ENCODE measurements at places on chromosomes 5 and 9.

GRCh38 chr5:132826424-132827082 lies 3.9 kb downstream of the SHROOM1 start:
- DNase-seq: no peak

- DNase-seq: no peak
These were observed 70.4 kb upstream of the SIMC1 start for GRCh38 chr5:176167800-176168199.

GRCh38 chr9:110919050-110919435 lies 119.2 kb downstream of the LPAR1 start:
- no peak for DNase-seq

DNA sequence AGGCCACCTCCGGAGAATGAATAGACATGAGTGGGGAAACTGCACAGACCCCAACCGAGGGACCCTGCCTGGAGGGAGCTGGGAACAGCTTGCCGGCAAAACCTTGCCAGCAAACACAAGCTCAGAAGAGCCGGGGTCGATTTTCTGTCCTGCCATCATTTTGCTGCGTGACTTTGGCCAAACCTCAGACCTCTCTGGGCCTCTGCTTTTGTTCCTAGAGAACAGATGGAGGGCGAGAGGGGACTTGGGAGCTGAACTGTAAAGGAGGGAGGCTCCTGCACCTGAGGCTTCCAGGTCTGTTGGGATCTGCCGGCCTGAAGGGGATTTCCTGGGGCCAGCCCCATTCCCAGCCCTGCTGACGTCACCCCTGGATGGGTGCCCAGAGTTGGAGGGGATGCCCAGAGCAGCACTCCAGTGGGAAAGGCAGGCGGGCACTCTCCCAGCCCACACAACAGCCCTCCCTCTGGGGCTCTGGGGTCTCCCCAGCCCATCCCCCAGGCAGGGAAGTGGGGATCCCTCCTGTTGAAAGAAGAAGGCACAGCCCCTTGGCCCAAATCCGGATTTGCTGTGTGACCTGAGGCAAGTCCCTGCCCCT lies 40.4 kb upstream of the SYNPO start:
- no peak for DNase-seq

DNA sequence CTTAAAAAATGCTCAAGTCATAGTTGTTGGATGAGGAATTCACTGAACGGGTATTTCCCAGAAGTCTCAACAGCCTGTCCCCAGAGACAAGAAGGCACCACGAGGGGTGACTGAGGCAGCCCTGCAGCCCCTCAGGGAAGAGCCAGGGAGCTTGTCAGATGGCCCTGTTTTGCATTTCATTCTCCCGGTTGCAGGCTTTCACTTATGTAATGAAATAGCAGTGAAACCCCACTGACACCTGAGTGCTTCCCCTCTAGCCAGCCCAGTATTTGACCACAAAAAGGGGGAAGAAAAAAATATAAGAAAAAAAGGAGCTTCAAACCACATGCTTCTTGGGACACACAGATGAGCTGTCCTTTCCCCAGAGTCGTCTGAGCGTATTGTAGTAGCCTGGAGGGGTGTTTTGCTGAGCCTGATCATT lies 75.3 kb upstream of the IL12B start:
- no peak for DNase-seq

DNA sequence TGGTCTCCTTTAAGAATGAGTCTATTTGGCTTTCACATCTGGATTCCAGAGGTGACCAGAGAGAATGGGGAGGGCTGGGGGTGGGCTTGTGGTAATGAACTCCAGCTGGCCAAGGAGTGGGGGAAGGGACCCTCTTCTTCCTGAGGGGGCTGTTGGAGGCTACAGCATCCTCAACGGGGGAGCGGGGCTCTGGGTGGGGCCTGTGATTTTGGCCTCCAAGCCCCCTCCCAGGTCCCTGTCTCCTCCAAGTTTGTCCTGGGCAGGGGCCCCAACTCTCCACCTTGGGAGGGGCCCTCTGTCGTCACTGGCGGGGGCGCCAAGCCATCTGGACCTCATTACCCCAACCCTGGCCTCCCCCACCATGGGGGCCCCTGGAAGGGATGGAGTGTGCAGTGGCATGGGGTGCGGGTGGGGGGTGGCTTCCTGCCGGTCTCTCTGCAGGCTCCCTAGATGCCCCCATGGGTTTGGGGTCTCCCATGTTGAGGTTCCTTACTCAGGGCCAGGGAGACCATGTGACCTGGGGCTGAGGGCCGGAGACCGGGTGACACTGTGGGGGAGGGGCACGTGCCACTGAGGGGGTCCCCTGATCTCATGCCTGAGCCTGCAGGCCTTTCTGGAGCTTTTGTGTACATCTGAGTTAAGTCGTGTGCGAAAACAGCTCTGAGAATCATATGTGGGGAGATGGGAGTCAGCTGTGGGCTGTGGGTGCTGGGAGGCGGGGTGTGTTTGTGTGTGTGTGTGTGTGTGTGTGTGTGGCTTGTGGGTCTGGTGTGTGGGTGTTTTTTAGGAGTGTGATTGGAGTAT lies 32.4 kb downstream of the GOLGA2 start:
- no peak for DNase-seq

DNA sequence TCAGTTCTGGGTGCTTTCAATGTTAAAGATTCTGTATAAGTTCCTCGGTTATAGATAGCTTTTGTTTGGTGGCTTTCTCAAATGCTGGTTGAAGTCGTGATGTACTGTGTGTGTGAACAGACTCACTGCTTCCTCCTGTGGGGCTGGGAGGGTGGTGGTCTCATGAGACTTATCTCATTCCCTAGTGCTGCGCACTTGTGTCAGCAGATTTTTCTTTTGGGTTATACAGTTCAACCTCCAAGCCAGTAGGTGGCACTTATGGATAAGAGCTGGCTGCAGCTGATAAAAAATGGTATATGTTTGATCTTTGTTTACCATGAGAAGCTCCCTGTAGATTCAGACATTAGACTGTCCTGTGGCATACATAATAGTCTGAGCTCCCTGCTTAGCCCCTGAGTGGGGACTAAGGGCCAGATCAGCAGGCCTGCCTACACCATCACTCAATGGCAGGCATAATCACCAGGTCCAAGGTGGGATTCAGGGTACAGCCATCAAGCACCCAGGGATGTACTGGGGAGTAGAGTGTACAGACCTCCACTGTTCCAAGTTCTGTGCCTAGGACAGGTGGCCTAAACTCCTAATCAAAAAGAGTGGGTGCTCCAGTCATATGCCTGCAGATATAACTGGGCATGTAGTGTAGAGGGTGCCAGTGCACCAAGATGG lies 174.2 kb downstream of the OXCT1 start:
- no peak for DNase-seq

- DNase-seq: no peak
These were observed 127.4 kb downstream of the COL23A1 start for GRCh38 chr5:178462816-178463215.

DNA sequence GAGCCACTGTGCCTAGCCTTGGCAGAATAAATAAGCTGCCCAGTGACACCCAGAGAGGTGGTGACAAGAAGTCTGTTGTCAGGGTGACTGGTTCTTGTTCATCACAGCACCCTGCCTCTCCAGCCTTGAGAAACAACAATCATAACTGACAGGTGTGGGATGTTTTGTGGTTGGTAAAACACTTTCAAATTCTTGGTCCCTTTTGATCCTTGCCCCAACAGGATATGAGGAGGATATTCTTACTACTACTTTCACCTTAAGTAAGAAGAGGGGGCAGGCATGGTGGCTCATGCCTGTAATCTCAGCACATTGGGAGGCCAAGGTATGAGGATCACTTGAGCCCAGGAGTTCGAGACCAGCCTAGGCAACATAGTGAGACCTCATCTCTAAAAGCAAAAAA lies 14.2 kb upstream of the FRRS1L start:
- DNase-seq: no peak

DNA sequence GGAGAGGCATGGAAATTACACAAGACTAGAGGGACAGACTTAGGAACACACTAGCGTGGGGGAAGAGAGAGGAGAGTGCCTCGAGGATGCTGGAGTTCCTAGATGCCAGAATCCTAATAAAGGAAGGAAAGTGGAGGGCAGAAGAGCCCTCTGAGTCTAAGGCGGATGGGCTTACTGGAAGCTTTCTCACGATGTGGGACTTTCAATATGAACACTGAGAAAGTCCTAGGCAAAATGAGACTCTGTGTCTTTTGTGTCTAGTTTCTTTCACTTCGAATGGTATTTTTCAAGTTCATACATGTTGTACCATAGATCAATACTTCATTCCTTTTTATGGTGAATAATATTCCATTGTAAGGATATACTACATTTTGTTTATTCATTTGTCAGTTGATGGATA lies 239.4 kb downstream of the NSG2 start:
- DNase-seq: no peak

DNA sequence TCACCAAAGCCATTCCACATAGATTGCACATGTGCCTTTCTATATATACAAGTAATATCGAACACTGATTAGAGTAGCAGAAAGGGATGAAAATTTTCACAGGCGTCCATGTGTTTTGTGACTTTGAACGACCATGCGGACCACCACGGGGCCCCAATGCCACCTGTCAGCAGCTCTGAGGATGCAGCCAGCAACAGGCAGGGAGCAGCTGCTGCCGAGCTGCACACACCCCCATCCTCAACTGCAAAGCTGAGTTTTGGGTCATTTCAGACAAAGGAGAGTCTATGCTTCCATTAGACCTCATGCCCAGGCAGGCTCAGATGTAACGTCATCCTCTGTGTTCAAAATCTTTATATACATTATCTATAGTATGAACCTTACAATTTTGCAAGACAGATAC lies 503.8 kb downstream of the IRX1 start:
- DNase-seq: no peak

DNA sequence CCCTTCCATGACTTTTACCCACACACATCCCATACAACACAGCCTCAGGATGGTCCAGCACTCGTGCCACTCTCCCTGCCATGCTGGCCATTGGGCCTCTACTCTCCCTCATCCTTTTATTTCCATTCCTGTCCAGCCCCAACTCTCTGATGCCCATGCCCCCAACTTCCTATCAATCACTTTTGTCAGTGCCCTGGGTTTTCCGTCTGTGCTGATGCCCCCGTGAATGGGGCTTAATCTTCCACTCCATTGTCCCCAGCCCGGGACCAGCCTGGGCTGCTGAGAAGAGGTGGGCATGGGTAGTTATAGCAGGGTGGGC lies 12.6 kb upstream of the ACSL6 start:
- DNase-seq: no peak

DNA sequence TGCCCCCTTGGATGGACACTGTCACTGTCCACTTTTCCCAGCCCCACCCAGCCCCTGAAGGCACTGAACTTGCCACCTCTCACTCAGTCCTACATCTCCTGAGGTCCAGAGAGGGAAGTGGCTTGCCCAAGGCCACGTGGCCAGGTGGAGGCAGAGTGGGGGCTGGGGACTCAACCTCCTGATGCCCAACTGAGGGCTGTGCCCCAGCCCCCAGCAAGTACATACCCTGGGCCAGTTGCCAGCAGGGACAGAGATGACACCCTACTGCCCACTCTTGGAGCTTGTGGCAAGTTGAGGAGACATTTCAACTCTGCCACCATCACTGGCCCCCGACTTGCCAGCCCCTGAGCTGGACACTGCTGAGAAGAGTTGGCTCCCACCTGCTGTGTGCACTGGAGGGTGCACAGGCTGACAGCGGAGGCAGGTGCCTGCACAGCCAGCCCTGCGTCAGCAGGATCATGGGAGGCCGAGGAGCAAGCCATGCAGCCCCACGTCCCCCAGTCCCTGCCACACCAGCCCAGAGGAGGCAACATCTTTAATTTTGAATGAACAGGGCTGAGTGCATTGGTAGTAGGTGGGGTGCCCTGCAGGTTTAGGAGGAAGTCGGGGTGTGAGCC lies 39.4 kb downstream of the UNC5A start:
- no peak for DNase-seq

GRCh38 chr9:82890401-82890800 lies 172.5 kb downstream of the RASEF start:
- no peak for DNase-seq

All from stimulated activated CD4-positive, alpha-beta T cell treated with anti-CD3 and anti-CD28 coated beads, Interleukin-1b, Interleukin-23, amount 100 ng/mL, for 1 hour (primary cell).